ENCODE measurements at places on chromosomes 3 and 15.

GRCh38 chr3:156837115-156837514, 11.0 kb downstream of the LEKR1 start:
- H3K4me3 ChIP-seq = no peak overlapping the region
- no peak overlapping the region for H3K27ac ChIP-seq

- no peak overlapping the region for H3K27ac ChIP-seq
- H3K4me1 ChIP-seq = peaks cover 39% of the 10 kb centered on the region
- no peak for DNase-seq
- H3K4me3 ChIP-seq = no peak overlapping the region
- H3K27me3 ChIP-seq = no peaks in the 10 kb centered on the region
Measured at GRCh38 chr15:32956006-32956405, 238.2 kb downstream of the GREM1 start.

- H3K4me1 ChIP-seq = peaks cover 17% of the 10 kb centered on the region
- no peak for DNase-seq
- H3K27me3 ChIP-seq = no peaks in the 10 kb centered on the region
- no peak overlapping the region for H3K4me3 ChIP-seq
- no peaks in the 10 kb centered on the region for H3K36me3 ChIP-seq
Measured at GRCh38 chr3:143668924-143669790, 179.1 kb downstream of the SLC9A9 start.

- no peaks in the 10 kb centered on the region for H3K4me1 ChIP-seq
- H3K4me3 ChIP-seq = no peak overlapping the region
- no peaks in the 10 kb centered on the region for H3K27me3 ChIP-seq
- peak; percentile 32 for DNase-seq
Measured at GRCh38 chr3:48408823-48409281, 21.0 kb downstream of the PLXNB1 start.

DNA sequence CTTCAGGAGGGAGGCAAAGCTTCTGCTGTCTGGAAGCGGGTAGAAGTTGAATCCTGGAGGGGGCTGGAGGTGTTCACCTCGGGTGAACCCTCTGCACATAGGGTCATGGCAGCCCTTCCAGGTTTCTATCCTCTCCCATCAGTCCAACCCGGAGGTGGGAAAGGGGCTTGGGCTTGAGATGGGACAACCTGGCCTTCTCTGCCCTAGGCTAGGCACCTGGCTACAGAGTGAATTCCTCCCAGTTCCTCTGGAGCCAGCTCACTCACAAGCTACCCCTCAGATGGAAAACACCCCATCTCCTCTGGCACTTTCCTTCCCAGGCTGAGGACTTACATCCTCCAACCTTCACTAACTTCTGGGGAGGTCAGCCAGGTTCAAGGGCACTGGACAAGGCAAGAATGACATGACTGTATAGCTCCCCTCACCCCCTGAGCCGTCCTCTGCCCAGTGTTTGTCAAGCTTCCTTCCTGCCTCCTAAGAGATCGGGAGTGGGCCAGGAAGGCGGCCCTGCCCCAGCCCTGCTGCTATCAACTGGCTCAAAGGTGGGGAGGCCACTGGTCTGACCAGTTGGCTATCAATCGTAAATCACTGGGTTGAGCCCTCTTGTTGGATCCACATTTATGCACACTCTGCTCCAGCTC, 45.8 kb downstream of the KLF15 start:
- no peak for DNase-seq
- H3K36me3 ChIP-seq = peaks cover 10% of the 10 kb centered on the region
- H3K27ac ChIP-seq = no peak overlapping the region
- H3K4me1 ChIP-seq = peaks cover 14% of the 10 kb centered on the region
- no peaks in the 10 kb centered on the region for H3K27me3 ChIP-seq
- no peak overlapping the region for H3K4me3 ChIP-seq

- H3K27ac ChIP-seq = no peak overlapping the region
- no peak overlapping the region for H3K4me3 ChIP-seq
- H3K36me3 ChIP-seq = no peaks in the 10 kb centered on the region
- H3K4me1 ChIP-seq = peaks cover 3% of the 10 kb centered on the region
- no peaks in the 10 kb centered on the region for H3K27me3 ChIP-seq
- no peak for DNase-seq
Measured at GRCh38 chr3:21912711-21913110, 161.7 kb upstream of the ZNF385D start.

- no peak overlapping the region for H3K4me3 ChIP-seq
- H3K36me3 ChIP-seq = no peaks in the 10 kb centered on the region
- H3K27ac ChIP-seq = no peak overlapping the region
- H3K27me3 ChIP-seq = 0 out of 2 replicates have a peak, but pooled peaks cover 5% of the 10 kb centered on the region
- peaks cover 24% of the 10 kb centered on the region for H3K4me1 ChIP-seq
- no peak for DNase-seq
Measured at GRCh38 chr3:66993082-66993481, 5.0 kb upstream of the KBTBD8 start.

- H3K4me1 ChIP-seq = peaks cover 30% of the 10 kb centered on the region
- H3K36me3 ChIP-seq = no peaks in the 10 kb centered on the region
- no peak for DNase-seq
- H3K27me3 ChIP-seq = peaks cover 4% of the 10 kb centered on the region
Measured at GRCh38 chr3:127409421-127410136, 121.7 kb upstream of the PRR20G start.

- no peak overlapping the region for H3K27ac ChIP-seq
- H3K4me3 ChIP-seq = no peak overlapping the region
- H3K27me3 ChIP-seq = peaks cover 4% of the 10 kb centered on the region
Measured at GRCh38 chr3:2802429-2802828, 307.7 kb downstream of the IL5RA start.

DNA sequence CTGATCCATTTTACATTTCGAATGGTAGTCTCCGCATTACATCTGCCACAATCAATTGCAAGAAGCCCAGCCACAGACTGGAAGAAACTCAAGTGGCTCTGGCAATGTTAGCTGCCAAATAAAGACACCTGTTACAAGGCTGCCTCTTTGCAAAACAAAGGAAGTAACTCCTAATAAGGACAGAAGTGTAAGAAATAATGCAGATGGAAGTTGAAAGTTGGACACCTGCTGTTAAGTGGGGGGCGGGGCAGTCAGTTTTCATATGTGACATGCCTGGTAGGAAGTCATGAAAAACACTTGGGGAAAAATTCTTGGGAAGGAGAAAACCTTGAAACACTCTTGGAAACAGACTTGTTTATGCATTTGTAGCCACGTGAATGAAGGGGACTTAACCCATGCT, 54.1 kb upstream of the ATP2C1 start:
- no peaks in the 10 kb centered on the region for H3K36me3 ChIP-seq
- H3K4me1 ChIP-seq = peaks cover 39% of the 10 kb centered on the region
- peak overlapping the region; percentile 97 for H3K27ac ChIP-seq
- H3K27me3 ChIP-seq = no peaks in the 10 kb centered on the region
- peak; percentile 68 for DNase-seq

- H3K27me3 ChIP-seq = no peaks in the 10 kb centered on the region
- no peaks in the 10 kb centered on the region for H3K36me3 ChIP-seq
- no peak overlapping the region for H3K27ac ChIP-seq
- H3K4me3 ChIP-seq = no peak overlapping the region
- DNase-seq = no peak
Measured at GRCh38 chr15:55856506-55857164, 113.7 kb upstream of the PRTG start.

DNA sequence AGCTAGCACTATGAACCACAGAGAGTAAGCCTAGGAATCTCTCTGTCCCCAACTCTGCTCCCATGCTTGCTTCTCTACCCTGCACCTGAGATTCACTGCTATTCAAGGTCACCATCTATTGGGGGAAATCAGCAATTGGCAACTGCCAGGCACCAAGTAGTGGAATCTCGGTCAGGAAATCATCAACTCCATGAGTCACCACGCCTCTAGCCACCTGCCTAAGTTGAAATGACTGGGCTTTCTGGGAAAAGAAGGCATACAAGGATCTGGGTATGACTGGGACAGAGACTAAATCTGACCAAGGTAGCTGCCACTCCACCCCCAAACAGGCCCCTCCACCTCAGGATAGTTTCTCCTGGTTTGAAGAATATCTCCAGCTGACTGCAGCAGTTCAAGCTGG, 464.1 kb upstream of the CBLB start:
- DNase-seq = no peak
- H3K27ac ChIP-seq = no peak overlapping the region
- H3K4me3 ChIP-seq = no peak overlapping the region
- H3K4me1 ChIP-seq = peaks cover 2% of the 10 kb centered on the region

DNA sequence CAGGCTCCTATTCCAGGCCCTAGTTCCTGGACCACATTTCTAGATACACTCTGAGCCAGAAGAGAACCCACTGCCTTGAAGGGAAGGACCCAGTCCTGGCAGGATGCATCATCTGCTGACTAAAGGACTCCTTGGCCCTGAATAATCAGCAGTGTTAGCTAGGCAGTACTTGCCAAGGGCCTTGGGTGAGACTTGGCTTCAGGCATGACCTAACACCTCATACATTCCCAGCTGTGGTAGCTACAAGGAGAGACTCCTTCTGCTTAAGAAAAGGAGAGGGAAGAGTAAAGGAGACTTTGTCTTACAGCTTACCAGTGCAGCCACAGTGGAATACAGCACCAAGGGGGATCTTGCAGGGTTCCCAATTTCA, 26.4 kb downstream of the PEAK1 start:
- no peaks in the 10 kb centered on the region for H3K27me3 ChIP-seq
- H3K4me1 ChIP-seq = peaks cover 4% of the 10 kb centered on the region
- no peak for DNase-seq
- no peak overlapping the region for H3K4me3 ChIP-seq
- peak overlapping the region; percentile 3 for H3K27ac ChIP-seq

GRCh38 chr15:52559575-52559974, 9.3 kb downstream of the ARPP19 start:
- peaks cover 22% of the 10 kb centered on the region for H3K36me3 ChIP-seq
- H3K27me3 ChIP-seq = no peaks in the 10 kb centered on the region
- peaks cover 41% of the 10 kb centered on the region for H3K4me1 ChIP-seq
- no peak for DNase-seq
- no peak overlapping the region for H3K4me3 ChIP-seq

DNA sequence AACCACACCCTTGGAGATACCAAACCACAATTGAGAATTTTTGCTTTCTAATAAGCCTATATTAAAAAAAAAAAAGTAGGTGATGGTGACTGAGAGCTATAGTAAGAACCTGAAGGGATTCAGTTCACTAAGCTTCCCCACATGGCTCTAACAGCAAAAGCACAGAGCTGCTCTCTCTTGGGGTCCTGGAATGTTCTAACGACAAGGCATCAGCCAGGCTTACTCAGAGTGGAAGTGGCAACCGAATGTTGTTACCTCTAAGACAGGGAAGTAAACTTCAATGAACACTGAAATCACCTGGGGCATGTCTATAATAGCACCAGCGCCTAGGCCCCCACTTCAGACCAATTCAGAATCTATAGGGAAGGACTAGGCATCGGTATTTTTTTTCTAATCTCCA, 397.7 kb downstream of the MAGI1 start:
- no peaks in the 10 kb centered on the region for H3K27me3 ChIP-seq
- no peak overlapping the region for H3K4me3 ChIP-seq
- no peaks in the 10 kb centered on the region for H3K36me3 ChIP-seq
- DNase-seq = peak; percentile 13
- H3K4me1 ChIP-seq = peaks cover 13% of the 10 kb centered on the region
- no peak overlapping the region for H3K27ac ChIP-seq

GRCh38 chr3:122795674-122796195, 866 bp downstream of the SLC49A4 start:
- no peaks in the 10 kb centered on the region for H3K36me3 ChIP-seq
- peak overlapping the region; percentile 68 for H3K4me3 ChIP-seq
- peaks cover 9% of the 10 kb centered on the region for H3K27me3 ChIP-seq
- DNase-seq = no peak
- peaks cover 18% of the 10 kb centered on the region for H3K4me1 ChIP-seq

GRCh38 chr3:88167704-88168103, 17.9 kb downstream of the C3orf38 start:
- peaks cover 27% of the 10 kb centered on the region for H3K36me3 ChIP-seq
- DNase-seq = no peak
- H3K4me3 ChIP-seq = no peak overlapping the region
- no peaks in the 10 kb centered on the region for H3K27me3 ChIP-seq
- no peak overlapping the region for H3K27ac ChIP-seq
- H3K4me1 ChIP-seq = peaks cover 15% of the 10 kb centered on the region

DNA sequence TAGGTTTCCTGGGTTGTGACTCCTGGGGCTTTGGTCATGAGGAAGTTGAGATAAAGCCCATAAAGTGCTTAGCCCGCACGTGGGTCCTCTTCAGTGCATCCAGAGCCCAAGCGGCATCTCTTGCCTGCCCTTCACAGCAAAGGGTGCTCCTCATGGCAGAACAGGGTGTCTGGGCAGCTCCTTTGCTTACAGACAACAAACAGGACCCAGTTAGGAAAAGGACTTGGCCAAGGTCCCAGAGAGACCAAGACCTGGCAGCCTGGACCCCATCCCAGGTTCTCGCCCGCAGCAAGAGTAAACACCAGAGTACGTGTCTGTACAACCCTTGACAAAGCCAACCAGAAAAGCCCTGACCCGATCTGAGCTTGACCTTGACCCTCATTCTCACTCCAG, 27.0 kb downstream of the ALS2CL start:
- H3K36me3 ChIP-seq = no peaks in the 10 kb centered on the region
- peaks cover 26% of the 10 kb centered on the region for H3K4me1 ChIP-seq
- H3K27ac ChIP-seq = no peak overlapping the region
- H3K27me3 ChIP-seq = no peaks in the 10 kb centered on the region

DNA sequence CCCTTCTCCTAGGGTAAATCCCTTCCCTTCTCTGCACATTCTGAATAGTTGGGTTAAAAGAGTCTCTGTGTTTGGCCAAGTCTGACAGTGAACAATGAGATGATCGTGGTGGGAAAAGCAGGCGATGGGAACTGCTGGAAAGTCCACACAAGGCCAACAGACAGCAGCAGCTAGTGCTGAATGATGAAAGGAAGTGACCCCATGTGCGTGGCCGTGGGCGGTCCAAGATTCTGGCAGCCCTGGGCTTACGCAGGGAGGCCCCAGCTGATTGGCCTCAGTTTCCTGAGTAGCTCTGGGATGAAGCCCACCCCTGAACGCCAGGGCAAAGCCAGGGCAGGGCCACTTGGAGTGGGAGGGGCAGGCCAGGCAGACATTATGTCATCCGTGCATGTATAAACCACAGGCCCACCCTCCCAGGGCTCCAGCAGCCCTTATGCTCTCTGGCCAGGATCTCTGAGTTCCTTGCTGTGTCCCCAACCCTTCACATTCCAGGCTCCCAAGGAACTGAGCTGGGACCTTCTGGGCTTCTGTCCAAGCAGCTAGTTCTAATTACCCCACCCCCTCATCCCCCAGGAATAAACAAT, 57.8 kb downstream of the CDC25A start:
- no peaks in the 10 kb centered on the region for H3K36me3 ChIP-seq
- H3K27me3 ChIP-seq = no peaks in the 10 kb centered on the region
- H3K27ac ChIP-seq = no peak overlapping the region
- peaks cover under 1% of the 10 kb centered on the region for H3K4me1 ChIP-seq
- no peak overlapping the region for H3K4me3 ChIP-seq

GRCh38 chr3:48518638-48519276, 14.8 kb upstream of the SHISA5 start:
- H3K4me1 ChIP-seq = no peaks in the 10 kb centered on the region
- H3K4me3 ChIP-seq = no peak overlapping the region
- DNase-seq = no peak

GRCh38 chr15:62428851-62429598, 263.9 kb upstream of the C2CD4B start:
- H3K4me1 ChIP-seq = peaks cover 21% of the 10 kb centered on the region
- no peaks in the 10 kb centered on the region for H3K36me3 ChIP-seq
- H3K27me3 ChIP-seq = no peaks in the 10 kb centered on the region
- no peak overlapping the region for H3K4me3 ChIP-seq
- DNase-seq = no peak
- no peak overlapping the region for H3K27ac ChIP-seq

GRCh38 chr15:28961391-28961790, 75.6 kb downstream of the APBA2 start:
- no peak overlapping the region for H3K4me3 ChIP-seq
- H3K4me1 ChIP-seq = no peaks in the 10 kb centered on the region
- no peaks in the 10 kb centered on the region for H3K27me3 ChIP-seq
- DNase-seq = no peak
- no peaks in the 10 kb centered on the region for H3K36me3 ChIP-seq

GRCh38 chr3:67302489-67302888, 304.4 kb downstream of the KBTBD8 start:
- no peak overlapping the region for H3K27ac ChIP-seq
- H3K4me3 ChIP-seq = no peak overlapping the region
- no peaks in the 10 kb centered on the region for H3K27me3 ChIP-seq

Measured in WTC11 (cell line).